Renal cortical epithelial cell (primary cell): ENCODE measurements at places on chromosomes 7 and 10. TPM values are rescaled to one million over a fixed set of nuclear protein-coding genes. Genes with fewer than 3 reads are reported as not detected.
A peak's percentile ranks its signal among the peaks of the same experiment; 100 is the strongest.

- DNase-seq, result peak; percentile 2
Measured at GRCh38 chr10:12455766-12456165, 106.4 kb downstream of the CAMK1D start.

DNA sequence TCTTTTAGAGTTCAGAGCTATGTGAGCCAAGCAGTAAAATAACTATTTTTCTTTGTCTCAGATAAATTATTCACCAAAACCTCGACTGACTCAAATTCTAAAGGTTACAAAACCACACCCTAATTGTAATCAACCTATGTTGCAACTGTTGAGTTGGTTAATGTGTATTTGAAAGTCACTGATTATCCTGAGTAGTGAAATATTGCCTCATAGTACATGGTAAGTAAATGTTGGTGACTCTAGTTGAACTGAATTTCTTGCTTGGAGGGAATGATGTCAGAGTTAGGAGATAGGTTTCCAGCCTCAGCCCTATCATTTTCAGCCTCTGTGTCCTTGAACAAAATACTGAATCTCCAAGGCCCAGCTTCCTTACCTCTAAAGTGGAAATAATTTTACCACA lies 3.0 kb upstream of the CYP2C18 start:
- DNase-seq, result peak; percentile 100

DNA sequence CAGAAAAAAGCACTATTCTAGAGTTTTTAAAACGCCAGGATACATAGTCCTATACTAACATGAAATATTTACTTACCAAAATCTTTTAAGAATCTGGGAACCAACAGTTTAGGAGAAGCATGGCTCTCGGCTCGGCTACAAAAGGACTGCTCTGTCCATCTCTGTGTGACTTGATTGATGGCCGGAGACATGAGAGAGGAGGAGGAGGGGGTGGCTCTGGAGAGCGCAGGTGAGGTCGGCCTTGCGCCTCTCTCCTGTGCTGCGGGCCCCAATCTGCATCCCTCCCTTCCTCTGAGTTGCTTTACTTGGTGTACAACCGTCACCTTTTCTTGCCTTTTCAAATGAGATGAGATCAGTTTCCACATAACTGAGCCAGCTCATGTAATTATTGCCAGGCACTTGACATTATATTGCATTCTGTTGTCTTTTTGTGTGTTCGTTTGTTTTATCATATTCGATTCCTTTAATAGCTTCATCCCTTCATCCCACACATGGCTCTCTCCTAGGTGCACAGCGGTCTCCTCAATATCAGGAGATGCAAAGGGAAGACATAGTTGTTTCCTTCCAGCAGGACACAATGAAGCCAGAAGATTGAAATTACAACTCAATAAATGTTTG lies 87.8 kb upstream of the KLF6 start:
- no peak for DNase-seq

DNA sequence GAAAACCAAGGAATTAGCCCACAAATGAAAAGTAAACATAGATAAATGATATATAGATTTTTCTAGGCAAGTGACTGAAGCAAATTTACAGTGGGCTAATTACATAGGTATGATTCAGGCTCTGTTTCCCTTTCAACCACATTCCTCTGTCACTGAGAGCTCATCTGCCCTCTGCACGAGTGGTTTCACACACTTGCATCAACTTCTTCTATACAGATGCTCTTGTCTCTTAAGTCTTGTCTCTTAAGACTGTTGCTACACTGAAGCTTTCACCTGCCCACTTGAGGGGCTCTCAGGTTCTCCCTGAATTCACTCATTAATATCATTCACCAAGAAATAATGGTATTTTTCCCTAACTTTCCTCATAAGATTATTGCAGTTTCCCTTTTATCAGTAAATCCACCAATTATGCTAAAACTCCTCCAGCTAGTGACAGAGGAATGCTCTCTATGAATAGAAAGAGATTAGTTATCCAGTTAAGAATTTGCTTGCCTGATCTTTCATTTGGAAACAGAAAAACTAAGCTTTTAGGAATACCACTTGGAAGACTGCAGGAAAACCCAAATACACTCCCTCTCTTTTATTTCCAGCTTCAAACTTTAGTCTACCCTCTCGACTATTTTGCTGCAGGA lies 95.7 kb downstream of the ELAPOR2 start:
- no peak for DNase-seq

MOGAT3 gene
- not detected in 2 replicates for total RNA-seq

ANKRD61 gene
- 0.15 TPM in 1 of 2 replicates, not detected in the other for total RNA-seq

- DNase-seq, result no peak
Measured at GRCh38 chr10:66823301-66823700, 102.5 kb upstream of the LRRTM3 start.

DNA sequence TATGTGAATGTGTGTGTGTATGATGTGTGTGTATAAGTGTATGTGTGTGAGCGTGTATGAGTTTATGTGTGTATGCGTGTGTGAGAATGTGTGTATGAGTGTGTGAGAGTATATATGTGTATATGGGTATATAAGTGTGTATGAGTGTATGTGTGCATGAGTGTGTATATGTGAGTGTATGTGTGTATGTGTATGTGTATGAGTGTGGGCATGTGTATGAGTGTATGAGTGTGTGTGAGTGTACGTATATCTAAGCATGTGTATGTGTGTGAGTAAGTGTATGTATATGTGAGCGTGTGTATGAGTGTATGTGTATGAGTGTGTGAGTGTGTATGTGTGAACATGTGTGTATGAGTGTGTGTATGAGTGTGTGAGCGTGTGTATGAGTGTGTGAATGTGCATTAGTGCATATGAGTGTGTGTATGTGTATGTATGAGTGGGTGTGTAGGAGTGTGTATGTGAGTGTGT lies 12.9 kb downstream of the SLC13A4 start:
- no peak for DNase-seq

LAMB4 gene
- 0.17 and 0.65 TPM in 2 replicates for total RNA-seq

- DNase-seq, result peak; percentile 92
Measured at GRCh38 chr10:44703241-44704155, 207.6 kb upstream of the TMEM72 start.

- DNase-seq, result no peak
Measured at GRCh38 chr10:99569961-99570360, 37.2 kb downstream of the NKX2-3 start.

- DNase-seq, result no peak
Measured at GRCh38 chr7:123131961-123132360, 67.8 kb downstream of the SLC13A1 start.

GRCh38 chr7:139431459-139431858 lies 52.0 kb downstream of the KLRG2 start:
- DNase-seq, result peak; percentile 23

GRCh38 chr7:44536090-44536489 lies 5.0 kb downstream of the NPC1L1 start:
- no peak for DNase-seq

TIMM23B gene
- 14.0 and 18.1 TPM in 2 replicates for total RNA-seq

- no peak for DNase-seq
Measured at GRCh38 chr10:71072823-71073210, 139.6 kb upstream of the UNC5B start.

GRCh38 chr7:46192271-46192670 lies 271.2 kb upstream of the IGFBP3 start:
- DNase-seq, result no peak

DNA sequence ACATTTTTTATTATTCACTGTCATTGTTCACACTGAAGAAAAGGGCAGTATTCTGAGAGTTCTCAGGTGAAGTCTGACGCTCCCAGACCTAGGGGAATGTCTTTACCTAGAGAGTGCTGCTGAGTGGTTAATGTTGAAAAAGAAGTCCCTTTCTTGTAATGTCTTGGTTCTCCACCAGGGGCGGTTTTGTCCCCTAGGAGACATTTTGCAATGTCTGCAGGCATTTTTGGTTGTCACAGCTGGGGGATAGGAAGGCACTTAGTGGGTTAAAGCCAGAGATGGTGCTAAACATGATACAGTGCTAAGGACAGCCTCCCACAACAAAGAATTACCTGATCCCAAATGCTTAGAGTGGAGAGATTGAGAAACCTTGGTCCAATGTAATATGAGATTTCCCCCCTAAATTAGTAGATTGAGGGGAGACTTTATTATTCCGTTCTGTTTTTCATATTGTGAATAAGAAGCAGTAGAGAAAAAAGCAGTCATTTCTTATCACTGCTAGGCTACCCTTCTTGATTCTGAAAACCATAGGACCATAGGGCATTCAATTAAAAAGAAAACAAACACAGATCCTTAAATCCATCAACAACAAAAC lies 13.1 kb downstream of the UMAD1 start:
- no peak for DNase-seq

DNA sequence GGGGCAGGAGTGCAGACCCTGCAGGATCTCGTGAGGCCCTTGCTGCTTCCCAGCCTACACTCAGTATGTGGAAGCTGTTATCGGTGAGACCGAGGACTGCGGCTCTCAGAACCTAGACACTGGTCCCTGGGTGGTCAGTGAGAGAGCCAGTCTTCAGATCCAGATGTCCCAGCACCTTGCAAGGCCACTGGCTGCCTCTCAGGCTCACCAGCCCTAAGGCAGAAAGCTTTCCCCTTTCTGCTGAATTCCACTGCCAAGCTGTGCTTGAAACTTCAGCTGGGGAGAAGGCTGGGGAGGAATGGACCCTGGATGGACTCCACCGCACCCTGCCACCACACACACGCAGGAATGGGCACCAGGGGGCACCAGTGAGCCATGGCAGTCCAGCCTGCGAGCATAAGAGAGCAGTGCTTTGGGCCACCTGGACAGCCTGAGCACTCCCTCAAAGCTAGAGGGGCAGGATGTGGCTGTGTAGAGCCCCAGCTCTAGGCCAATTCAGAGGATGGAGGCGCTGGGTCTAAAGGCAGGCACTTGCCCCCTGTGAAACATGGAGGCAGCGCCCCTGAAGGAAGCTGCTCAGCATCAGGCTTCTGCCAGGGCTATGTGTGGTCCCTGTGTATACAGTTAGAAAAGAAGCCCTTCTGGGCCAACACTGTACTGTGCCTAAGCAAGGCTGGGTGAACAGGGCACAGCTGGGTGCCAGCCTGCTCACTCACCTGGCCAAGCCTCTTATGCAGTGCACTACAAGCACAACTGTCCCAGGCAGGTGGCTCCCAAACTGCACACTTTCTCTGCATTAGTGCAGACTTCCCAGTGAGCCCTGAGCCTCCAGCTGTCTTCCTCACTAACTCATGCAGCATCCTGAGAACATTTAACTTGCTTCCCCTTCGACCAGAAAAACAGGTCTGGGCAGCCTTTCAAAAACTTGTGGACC lies 21.6 kb downstream of the TMEM72 start:
- DNase-seq, result peak; percentile 55

- DNase-seq, result no peak
Measured at GRCh38 chr7:82677493-82677892, 233.9 kb upstream of the CACNA2D1 start.

DNA sequence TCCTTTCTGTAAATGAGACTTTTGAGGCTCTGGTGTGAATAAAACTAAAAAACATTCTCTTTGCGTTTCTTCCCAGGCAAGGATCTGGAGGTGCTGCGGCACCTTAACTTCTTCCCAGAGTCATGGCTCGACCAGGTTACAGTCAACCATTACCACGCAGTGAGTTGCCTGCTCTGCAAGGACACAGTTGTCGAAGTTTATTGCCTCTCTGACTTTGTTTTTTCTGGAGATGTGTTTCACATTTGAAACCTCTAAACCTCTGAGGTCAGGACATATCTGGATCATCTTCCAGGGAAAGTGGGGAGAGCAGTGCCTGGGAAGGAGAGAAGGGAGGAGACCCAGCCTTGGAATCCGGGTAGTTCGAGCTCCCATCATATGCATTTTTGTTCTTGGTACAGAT lies 43.4 kb upstream of the PLEKHA1 start:
- no peak for DNase-seq

MRC1 gene
- total RNA-seq, result 0.10 and 0.17 TPM in 2 replicates

DNA sequence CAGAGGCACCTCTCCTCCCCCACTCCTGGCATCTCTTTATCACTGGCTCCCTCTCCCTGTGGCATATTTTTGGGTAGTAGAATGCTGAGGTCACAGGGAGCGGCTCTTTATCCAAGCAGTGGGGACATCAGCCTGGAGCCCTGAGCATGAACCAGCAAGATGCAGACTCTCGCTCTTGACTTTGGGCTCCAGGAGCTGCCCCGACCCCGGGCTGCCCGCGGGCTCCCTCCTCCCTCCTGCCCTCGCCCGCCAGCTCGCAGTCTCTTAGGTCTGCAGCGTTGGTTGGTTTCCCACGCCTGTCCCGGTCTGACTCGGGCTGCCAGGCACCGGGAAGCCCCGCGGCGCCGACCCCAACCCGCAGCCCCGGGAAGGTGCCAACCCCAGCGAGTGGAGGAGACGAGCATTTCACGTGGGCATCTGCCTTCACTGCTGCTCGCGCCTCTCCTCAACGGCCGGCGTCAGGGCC lies 1.3 kb downstream of the INSYN2A start:
- no peak for DNase-seq

EPHA1 gene
- total RNA-seq, result 4.8 and 13.7 TPM in 2 replicates

MSMB gene
- not detected in 2 replicates for total RNA-seq

- DNase-seq, result no peak
Measured at GRCh38 chr7:32436146-32436928, 53.8 kb downstream of the LSM5 start.

DNA sequence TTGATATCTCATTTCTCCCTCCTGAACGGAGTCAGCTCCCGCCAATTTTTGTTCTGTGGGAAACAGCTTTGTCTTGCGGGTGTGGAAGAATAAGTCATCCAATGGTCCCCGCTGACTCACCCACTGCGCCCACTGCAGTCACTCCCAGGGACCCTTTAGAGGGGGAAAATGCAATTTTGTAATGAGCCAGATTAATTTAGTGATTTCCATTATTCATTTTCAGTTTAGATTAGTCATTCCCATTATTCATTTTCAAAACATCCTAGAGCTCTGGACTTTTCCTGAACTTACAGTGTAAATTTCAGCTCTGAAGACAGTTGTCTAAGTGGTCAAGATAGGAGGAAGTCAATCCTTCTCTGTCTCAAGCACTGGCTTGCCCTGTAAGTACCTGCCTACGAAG lies 154.9 kb upstream of the TMEM72 start:
- peak; percentile 51 for DNase-seq
